ENCODE measurements at places on chromosomes 4 and X.

DNA sequence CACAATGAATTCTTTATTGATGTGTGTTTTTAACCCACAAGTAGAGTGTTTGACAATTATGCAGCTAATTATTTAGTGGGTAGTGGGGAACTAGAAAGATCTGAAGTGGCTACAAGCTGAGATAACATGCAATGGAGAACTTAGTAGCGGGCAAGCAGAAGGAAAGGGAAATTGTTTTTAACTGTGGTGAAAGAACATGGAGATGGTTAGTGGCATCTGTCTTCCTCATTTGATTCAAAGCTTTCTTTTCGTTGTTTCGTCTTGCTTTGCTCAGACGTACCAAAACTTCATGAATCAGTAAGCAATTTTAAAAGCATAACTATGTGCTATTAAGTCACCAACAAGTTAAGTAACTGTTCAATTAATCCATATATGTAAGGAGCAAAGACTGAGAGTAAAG lies 169.9 kb downstream of the BANK1 start:
- no peak for DNase-seq

- peak; percentile 7 for DNase-seq
Observed at GRCh38 chrX:1466232-1466661, 13.5 kb upstream of the ASMTL start.

DNA sequence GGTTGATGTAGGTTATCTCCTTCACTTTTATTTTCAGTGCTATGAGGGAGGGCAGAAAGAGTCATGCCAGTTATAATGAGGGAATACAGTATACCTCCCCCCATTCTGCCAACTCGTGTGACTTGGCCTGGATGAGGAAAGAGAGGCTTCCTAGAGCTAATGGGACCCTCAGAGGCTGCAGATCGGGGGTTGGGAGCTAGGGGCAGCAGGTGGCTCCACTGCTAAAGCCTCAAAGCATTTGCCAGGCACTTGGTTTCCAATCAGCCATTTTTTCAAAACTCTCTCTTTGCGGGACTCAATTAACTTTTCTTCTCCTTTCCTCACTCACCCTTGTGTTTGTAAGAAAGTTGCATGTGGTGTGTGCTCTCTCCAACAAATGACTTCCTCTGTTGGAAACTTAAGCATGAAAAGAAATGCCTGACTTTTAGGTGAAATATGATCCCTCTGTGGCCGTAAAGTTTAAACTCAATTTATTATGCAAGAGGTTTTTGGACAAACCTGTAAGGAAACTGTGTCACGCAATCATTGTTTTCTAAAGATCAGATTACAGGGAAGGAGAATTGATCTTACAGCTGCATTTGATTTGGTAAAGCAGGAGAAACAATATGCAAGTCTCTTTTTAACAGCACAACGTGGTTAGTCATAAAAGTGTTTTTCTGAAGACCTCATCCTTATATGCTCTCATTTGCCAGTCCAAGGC lies 7.0 kb downstream of the SFRP2 start:
- no peak for DNase-seq

- no peak for DNase-seq
Observed at GRCh38 chr4:120057416-120057815, 9.2 kb downstream of the MAD2L1 start.

DNA sequence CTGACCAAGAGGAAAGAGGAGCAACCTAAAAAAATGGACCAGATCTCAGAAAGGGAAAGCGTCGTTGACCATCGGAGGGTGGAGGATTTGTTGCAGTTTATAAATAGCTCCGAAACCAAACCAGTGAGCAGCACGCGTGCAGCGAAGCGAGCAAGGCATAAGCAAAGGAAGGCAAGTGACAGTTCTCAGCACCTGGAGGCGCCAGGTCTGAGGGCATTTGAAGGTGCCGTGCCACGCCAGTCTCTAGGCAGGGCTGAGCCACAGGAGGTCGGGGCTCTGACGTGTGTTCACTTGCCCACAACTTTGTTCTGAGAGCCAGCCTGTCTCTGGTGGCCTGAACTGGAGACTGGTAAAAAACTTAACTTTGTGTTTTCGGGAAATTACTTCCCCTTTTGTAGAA lies 59.7 kb downstream of the TNIP2 start:
- no peak for DNase-seq

DNA sequence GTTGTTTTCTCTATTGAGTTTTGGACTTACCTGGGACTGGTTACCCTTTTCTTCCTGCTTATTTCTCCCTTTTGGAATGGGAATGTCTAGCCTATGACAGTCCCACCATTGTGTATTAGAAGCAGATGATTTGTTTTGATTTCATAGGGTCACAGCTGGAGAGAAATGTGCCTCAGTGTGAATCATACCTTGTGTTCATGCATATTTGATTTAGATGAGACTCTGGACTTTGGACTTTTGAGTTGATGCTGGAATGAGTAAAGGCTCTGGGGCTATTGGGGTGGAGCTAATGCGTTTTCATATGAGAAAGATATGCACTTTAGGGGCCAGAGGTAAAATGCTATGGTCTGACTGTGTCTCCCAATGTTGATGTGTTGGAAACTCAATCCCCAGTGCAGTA lies 30.5 kb upstream of the TEX13C start:
- no peak for DNase-seq

DNA sequence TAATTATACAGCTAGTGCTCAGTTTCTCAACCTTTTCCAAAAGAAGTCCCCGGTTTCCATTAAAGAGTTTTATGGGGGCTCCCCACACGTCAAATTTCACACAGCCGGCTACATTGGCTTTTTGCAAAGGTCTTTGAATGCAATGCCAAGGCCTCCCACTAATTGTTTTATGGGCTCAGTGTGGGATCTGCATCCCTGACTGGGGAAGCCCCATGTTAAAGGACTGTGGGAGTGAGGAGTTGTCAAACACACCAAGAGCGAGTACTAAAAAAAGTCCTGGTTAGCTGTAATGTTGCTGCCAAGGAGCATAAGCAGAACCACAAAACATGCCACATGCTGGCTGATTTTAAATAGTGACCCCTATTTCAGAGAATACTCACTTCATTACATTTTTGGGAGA lies 162.6 kb downstream of the BMPR1B start:
- DNase-seq: no peak

DNA sequence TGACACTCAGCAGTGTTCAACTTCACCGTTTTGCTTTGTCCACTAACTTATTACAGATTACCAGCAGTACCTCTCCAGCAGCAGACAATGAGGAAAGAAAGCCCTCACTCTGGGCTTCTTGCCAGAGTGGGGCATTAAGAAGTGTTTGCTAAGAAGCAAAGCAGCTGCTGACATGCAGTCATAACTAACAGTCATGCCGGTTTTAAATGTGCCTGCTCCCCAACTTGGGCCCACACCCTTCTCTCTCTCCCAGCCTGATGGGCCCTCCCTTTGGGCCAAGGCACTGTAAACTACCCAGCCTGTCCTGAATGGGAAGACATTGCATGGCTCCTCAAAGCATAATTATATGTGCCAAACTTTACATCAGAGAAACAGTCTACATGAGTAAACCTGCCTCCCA lies 54.6 kb upstream of the HHIP start:
- DNase-seq: no peak

- no peak for DNase-seq
Observed at GRCh38 chr4:134364928-134365327, 163.3 kb upstream of the PABPC4L start.

DNA sequence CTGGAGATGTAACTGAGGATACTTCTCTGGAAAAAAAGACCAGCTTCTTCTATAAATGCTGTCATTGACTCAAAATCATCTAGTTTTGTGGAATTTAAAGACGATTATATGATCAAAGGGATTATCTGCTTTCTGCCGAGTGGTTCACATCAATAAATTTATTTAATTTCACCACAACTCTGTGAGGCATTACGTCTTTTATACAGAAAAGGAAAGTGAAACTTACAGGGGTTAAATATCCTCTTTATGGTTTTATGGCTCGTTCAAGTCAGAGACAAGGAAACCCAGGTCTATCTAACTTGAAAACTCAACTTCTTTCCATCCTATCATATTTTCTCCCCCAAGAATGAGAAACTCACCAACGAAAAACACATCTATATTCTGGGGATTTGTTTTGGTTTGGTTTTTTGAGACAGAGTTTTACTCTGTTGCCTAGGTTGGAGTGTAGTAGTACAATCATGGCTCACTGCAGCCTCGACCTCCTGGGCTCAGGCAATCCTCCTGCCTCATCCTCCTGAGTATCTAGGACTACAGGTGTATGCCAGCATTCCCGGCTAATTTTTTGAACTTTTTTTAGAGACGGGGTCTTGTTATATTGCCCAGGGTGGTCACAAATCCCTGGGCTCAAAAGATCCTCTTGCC lies 377.9 kb upstream of the EMCN start:
- no peak for DNase-seq

GRCh38 chr4:150368667-150369066 lies 213.3 kb upstream of the MAB21L2 start:
- DNase-seq: no peak

GRCh38 chr4:57405359-57405758 lies 295.2 kb upstream of the IGFBP7 start:
- DNase-seq: no peak

DNA sequence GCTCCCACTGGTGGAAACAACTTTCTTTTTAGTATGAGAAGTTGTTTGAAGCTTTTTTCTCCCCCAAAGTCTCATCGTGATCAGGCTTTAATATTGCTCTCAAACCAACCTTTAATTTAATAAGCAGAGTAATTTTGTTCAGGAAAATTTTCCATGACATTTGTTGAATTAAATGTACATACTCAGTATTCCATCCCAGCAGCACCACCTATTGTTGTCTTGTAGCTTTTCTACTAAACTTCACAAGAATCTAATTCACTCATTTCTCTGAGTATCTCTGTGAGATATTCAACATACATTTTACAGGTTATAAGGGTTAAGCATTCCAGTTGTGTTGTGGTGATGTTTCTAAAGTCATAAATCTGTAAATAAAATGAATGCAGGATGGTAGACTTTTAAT lies 218.3 kb upstream of the HAND2 start:
- DNase-seq: no peak

DNA sequence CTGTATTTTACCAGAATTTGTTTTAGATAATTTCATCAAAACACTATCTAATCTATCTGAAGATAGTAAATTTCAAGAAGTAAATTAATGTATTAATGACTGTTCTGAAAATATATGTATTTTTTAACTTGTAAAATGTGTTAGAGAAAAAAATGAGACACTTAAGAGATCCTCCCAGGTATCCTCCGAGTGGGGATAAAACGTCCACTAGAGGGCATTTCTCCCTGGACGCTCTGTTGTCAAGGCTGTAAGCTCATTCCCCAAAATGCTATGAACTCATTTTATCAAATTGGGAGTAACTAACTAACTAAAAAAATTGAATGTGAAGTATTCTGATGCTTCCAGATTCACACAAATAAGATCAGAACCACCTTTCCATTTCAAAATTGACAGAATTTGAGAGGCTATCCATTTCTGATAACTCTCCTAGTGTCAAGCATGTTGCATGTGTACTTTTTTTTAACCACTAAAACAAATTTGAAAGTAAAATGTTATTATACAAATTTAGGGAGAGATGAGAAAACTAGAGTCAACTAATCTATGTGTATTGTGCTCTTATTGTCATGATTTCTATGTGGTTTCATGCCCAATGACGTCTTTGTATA lies 337.3 kb upstream of the HS3ST1 start:
- DNase-seq: no peak

DNA sequence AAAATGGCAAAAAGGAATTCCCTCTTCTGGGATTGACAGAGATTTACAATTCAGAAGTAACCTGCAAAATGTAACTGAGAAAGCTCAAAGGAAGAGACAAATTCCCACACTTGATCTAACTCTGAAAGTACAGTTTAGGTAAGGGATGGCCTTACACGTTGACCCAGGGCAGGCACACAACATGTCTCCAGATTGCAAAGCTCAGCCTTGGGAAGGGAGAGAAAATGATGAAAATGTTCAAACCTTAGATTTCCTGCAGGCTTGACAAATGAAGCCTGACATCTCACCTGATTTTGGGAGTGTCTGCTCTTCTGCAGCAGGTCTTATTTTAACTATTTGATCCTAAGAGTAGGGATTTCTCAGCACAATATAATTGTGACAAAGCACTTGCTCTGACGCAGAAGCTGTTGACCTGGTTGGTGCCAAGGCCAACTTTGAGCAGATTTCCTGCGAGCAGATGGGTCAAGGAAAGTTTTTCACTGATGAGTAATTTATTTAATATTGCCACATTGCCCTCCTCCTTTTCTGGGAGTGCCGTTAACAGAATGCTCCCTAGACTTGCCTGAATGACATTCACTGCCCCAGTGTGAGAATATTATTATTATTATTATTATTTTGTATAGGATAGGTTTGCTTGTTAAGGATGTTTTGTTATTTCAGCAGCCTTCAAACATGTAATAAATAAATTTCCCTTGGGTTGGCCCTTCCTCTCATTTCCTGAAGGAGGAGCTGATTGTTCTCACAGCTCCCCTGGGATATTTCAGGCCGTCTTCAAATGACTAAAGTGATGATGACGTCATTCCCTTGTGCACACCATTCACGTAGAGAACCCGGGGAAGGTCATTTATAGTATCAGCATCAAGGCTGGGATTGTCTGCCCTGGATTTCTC lies 157.1 kb downstream of the VEGFC start:
- no peak for DNase-seq

GRCh38 chrX:36083256-36083655 lies 163.7 kb downstream of the CFAP47 start:
- no peak for DNase-seq

DNA sequence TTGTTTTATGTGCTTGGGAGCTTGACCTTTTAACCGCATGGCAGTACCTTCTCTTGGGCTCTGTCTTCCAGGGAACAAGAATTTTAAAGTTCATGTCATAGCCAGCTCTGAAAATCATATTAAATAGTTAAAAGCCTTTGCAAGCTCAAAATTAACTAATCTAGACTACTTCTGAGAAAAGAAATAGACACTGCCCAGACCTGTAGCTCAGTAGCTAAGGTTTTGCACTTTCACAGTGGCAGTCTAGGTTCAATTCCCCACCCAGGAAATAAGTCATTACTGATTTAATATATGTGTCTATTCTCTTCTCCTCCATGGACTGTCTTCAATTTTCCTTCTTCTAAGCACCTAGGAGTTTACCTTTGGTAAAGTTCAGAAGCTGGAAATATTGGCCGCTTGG lies 27.4 kb downstream of the HSD17B11 start:
- no peak for DNase-seq

- DNase-seq: no peak
Observed at GRCh38 chr4:70183168-70183939, 12.2 kb upstream of the ODAM start.

DNA sequence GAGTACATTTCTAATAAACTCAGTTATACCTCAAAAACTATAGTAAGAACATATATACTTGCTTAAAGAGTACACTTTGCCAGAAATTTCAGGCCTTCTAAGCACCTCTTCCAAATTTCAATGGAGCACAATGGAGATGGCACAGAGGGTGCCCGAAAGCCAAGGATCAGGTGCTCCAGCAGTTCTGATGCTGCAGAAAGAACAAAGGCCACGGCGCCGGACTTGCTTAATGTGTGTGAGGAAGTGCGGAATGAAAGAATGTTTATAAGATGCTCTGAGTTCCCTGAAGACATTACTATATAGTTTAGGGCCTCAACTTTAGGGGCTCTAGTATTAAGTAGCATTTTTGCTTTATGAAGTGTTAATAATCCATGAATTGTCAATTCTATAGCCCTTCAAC lies 44.3 kb downstream of the GASK1B start:
- DNase-seq: no peak

GRCh38 chr4:74044677-74045076 lies 6.2 kb upstream of the CXCL3 start:
- no peak for DNase-seq

Data from activated CD4-positive, alpha-beta T cell treated with anti-CD3 and anti-CD28 coated beads for 1 hour (primary cell).